Stimulated activated CD4-positive, alpha-beta T cell treated with anti-CD3 and anti-CD28 coated beads, Interleukin-12 subunit alpha, Interleukin-12 subunit beta, amount 100 ng/mL, for 4 hours (primary cell): ENCODE measurements at places on chromosomes 12 and 14.

DNA sequence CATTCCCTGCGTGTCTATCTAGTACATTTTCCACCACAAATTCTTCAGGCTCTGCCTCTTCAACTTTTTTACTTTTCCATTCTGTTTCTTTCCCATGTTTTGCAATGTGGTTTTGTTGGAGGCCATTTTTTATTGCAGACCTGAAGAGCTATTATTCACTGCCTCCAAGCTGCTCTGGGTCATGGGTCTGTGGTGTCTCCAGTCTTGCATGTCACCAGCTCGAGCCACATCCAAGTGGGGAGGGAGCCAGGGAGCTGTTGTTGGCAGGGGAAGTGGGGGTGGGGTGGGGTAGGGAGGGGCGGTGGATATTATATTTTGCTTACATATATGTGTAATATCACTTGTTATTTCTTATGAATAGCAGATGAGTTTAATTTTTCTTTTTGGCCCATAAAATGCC lies 69.1 kb downstream of the VEZT start:
- no peak for DNase-seq

DNA sequence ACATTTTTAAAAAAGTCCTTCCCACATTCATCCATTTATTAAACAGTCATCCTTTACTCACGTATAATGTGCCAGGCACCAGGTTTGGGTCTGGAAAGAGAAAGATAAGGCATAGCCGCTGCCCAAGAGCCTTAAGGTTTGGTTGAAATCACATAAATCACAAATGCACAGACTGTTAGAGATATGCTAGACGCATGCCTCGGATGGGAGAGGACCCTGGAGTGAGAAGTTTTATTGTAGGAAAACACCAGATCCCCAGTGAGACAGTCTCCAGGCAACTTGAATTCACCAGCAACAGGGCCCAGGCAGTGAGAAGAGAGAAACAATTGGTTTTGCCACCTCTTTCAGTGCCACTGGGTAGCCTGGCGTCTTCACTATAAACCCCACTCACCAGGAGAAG lies 305.9 kb upstream of the AMIGO2 start:
- DNase-seq: no peak

- DNase-seq: no peak
These were observed 897 bp downstream of the SUDS3 start for GRCh38 chr12:118377021-118377883.

GRCh38 chr14:35949920-35950513 lies 123.9 kb downstream of the BRMS1L start:
- DNase-seq: no peak

DNA sequence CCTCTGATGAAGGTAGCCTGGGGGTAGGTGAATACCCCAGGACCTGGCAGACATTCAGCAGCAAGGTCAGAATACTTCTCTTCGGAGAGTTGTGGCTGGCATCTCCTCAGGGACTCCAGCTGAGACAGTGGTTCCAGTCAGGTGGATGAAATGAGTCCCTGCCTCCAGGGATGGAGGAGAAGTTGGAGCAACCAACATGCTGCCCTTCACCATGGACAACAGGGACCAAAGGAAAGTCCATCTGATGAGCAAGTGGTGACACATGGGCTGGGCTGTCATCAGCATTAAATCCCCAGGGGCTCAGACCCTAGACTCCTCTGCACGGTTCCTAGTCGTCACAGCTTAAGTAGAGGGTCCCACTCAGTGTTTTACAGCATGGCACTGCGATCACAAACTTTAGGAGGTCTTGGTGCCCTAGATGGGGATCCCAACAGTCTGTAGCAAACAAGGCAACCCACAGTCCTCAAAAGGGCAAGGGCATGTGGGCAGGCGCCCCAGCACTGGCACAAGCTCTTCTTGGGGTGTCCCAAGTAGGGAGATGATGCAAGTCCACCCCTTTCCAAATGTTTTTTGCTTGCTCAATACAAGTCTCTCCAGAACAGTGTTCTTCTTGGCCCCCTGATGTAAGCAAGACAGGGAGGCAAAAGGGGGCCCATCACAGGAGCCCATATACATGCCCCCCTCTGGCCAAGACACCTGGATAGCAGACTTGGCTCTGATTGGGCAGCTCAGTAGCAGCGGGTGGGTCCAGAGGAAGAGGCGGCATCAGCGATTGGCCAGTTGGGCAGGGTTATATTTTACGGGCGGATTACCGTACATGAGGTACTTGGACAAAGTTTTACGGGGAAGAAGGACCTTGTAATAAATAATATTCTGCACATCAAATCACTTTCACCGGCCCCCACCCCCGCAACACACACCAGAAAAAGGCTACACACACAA lies 10.8 kb upstream of the CDH24 start:
- no peak for DNase-seq

GRCh38 chr12:3743803-3744202 lies 9.1 kb downstream of the CRACR2A start:
- DNase-seq: no peak

- no peak for DNase-seq
These were observed 77.9 kb downstream of the PRICKLE1 start for GRCh38 chr12:42511656-42512055.

DNA sequence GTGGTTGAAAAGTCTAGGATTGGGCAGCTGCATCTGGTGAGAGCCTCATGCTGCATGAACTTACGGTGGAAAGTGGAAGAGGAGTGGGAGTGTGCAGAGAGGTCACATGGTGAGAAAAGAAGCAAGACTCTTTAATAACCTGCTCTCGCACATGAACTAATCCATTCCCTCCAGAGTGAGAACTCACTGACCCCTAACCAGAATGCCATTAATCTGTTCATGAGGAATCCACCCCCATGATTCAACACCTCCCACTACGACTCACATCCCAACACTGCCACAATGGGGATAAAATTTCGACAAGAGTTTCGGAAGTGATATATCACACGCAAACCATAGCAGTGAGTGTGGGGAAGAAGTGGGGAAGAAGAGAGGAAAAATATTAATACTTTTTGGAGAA lies 377.4 kb downstream of the NAV3 start:
- DNase-seq: no peak

- no peak for DNase-seq
These were observed 78.1 kb upstream of the PPP2R5C start for GRCh38 chr14:101683365-101683764.

DNA sequence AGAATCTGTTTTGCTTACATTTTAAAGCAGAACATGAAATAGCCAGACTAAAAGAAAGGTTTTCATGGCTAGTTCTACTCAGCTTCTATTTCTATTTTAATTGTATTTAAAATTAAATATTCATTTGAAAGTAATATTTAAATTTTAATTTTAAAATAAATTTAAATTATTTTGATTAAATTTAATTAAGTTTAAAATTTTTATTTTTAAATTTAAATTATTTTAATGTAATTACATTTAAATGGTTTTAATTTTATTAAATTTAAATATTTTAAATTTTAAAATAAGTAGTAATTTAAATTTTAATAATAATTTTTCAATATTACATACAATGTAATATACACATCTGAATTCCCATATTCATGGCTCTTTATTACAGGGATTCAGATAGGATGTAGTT lies 17.3 kb upstream of the KCNK10 start:
- no peak for DNase-seq

- no peak for DNase-seq
These were observed 24.8 kb downstream of the NUAK1 start for GRCh38 chr12:106113824-106114446.

DNA sequence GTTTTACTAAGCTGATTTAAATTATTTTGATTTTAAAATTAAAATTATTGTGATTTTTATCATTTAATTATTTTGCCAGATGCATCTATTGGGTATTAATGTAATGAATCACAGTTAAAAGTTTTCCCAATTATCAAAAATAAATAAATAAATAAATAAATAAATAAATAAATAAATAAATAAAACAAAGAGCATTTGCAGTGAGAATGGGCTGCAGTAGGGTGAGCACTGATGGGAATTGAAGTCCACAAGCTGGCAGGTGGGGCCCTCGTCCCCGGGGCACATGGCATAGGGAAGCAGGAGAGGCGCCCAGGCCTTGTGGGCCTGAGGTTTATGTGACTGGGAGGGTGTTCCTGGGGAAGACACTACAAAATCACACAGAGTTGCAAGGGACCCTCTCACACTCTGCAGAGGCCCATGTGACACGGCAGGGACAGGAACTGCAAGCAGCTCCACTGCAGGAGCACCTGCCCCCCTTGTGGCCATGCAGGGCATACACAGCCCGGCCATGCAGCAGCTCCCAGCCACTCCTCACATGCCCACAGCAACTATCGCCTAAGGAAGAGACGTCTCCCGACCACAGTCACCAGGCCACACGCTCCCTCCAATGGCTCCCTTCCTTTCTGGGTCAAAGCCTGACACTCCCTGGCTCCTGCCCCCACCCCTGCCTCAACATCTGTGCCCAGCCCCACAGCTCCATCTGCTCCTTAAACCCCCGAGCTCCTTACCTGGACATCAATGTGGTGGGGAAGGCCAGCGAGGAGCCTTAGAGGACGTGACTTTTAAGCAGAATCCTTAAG lies 256.3 kb upstream of the SFSWAP start:
- DNase-seq: peak; percentile 22

DNA sequence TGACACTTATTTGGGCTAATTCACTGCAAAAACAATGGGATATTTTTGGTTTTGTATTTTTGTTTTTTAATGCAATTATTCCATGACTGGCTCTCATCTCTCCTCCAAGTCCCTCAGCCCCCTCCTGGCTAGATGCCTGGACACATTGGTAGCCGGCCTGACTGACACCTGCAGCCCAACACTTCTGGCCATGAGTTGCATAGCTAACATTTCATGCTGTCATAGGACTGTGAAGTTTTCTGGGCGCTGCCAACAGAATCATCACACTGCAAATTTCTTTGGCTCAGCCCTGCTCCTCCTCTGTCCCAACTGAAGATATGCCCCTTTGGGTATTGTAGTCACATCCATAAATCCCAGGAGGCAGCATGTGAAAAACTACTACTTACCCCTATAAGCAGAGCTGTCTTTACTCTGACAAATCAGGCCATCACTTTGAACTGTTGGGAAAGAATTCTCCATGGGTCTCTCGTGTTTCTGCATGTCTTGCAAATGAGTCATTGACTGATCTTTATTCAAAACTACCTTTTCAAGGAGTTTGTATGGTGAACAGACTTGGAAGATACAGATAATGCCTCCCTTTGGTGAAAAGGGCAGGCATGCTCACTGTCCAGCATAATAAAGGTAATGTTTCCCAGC lies 126.7 kb upstream of the LGR5 start:
- DNase-seq: no peak

DNA sequence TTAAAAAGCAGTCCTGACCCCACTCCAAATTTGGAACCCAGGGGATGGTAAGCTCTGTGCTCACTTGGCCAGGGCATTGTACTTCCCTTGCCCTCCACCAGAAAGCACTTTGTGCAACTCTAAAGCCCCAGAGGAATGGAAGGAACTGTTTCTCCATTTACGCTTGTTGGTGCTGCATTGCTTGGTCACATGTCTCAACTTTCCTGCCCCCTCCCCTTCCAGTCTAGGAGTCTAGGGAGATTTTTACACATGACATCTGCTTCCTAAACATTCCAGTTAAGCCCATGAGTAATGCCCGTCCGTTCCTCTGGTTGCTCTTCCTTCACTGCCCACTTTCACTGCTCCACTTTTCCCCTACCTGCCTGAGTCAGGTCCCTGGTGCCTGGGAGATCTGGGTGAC lies 92.6 kb upstream of the MAP1LC3B2 start:
- DNase-seq: no peak

DNA sequence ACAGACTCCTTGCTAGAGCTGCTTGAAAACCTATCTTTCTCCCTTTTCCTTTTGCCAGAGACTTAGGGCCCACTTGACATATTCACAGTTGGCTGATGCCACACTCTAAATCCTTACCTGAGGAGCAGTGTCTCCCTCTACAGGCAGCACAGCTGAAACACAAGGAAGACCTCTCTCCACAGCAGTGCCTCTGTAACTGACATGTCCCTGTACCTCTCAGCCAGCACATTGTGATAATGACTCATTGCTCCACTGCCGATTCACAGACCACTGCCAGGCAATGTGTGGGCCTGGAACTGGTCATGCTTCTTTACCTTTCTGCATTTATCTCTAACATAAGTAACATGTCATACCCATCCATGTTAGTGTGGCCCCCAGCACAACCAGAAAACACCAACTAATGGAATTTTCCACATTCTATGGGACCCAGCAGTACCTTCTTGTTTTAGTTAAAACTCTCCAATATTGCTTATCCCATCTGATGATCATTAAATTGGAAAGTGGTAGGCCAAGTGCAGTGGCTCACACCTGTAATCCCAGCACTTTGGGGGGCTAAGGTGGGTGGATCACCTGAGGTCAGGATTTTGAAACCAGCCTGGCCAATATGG lies 56.5 kb downstream of the GTF2A1 start:
- DNase-seq: peak; percentile 17

GRCh38 chr12:84924981-84925380 lies 12.4 kb upstream of the SLC6A15 start:
- DNase-seq: no peak

GRCh38 chr14:104603711-104604401 lies 716 bp downstream of the TMEM179 start:
- no peak for DNase-seq

DNA sequence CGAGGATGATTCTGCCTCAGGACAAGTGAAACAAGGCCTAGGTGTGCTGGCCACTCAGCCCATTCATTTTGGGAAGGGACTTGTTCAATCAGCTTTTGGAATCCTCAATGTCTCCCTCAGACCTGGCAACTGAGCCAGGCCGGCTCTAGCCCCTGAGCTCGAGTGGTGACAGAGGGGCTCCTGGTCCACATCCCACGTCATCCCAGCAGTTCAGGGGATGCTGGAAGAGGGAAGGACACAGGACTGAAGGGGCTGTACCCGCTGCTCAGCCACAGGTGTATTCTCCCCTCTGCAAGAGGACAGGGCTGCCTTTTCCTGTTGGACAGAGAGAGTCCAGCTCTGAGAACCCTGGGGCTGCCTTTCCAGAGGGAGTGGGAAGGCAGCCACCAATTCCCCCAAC lies 244.6 kb upstream of the SFSWAP start:
- DNase-seq: no peak

GRCh38 chr12:120944645-120945217 lies 33.6 kb upstream of the HNF1A start:
- DNase-seq: peak; percentile 67

DNA sequence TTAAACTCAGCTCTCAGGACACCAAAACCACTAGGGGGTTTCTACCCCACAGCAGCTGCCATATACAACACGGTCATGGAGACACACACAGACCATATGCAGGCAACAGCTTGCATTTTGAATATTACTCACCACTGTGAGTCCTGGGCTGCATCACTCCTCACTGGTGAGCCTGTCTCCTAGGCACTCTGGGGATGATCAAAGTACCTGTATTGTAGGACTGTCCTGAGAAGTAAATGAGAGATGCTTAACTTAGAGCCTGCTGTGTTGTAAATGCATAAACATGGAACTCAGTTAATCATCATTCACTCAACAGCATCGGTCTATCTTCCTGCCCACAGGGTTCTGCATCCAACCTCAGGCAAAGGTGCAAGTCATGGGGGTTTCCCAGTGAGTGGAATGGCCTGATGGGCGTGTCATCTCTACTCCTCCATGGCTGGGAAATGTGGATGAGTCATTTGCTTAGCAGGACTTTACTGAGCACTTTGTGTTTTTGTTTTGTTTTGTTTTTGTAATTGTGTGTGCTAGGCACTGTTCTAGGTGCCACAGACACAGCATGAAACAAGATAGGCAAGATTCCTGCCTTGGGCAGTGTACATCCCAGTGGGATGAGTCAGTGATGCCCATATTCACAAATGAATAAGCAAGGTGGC lies 1141.2 kb upstream of the TMEM132C start:
- no peak for DNase-seq

- DNase-seq: no peak
These were observed 14.7 kb downstream of the STON2 start for GRCh38 chr14:81385419-81385818.
